ENCODE measurements at places on chromosomes 2 and 18.

DNA sequence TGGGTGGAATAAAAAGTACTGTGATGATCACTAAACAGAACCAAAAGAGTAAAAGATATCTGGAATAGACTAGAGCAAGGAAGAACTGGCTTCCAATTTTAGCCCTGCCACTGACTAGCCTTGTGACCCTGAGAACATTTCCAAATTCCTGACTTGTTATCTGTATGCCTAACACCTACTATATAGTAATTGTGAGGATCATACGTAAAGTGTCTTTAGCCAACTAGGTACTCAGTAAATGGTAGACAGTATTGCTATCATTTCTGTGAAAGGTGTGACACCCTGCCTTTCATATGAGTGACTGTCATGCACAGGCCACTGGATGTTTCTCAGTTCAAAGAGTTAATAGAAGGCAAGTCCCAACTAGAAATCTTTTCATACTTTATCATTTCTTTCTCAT is 29.8 kb downstream of the CYTIP start:
- no peak for DNase-seq

- no peak for DNase-seq
Measured at GRCh38 chr2:138949517-138949916, 169.3 kb upstream of the NXPH2 start.

DNA sequence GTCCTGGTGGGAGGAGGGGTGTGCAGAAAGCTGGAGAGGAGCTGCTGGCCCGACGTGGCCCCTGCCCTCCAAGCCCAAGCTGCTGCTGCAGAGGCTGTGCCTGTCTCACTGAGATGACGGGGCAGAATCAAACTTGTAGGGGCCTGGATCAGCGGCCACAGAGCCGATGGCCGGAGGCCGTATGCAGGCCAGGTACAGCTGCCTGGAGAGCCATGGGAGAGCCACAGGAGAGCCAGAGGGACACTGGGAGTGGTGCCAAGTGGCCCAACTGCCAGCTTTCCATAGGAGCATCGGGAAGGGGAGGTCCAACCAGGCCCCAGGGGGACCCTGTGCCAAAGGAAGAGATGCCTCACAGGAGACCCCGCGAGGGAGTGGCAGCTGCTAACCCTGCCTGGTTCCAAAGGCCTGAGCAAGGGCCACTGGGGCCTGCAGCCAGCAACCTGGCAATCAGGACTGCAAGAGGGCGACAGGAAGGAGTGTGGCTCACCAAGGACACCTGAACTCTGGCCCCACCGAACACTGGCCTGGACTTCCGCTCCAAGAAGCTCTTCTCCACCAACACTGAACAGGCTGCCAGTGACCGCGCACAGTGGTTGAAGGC is 70.7 kb downstream of the HDAC4 start:
- DNase-seq = no peak

DNA sequence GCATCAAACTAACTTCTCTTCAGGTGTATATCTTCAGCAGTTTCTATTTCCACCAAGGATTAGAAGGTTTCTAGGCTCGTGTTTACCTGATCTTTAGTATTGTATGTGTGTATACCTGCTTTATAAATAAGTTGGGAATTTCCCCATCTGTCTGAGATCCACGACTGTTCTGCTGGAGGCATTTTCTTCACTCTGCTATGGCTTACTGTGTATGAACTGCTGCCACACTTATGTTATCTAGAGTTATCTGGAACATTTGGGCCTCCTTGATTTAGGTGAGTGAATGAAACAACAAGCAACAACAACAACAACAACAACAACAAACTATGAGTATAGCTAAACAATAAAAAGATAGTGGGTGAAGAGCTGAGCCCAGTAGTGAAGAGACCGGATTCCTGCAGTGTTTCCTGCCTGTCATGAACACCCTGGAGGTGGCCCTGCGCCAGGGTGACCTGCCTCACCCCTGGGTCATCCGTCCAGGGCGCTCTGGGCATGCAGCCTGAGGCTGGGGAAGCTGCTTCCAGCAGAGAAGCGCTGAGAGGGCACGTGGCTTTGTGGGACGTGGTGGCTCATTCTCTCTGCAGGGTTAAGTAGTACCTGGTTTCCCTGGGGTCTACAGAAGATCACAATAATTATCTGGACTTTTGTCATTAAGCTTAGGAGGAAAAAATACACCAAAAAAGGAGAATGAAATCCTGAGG is 56.1 kb upstream of the GATA6 start:
- no peak for DNase-seq

DNA sequence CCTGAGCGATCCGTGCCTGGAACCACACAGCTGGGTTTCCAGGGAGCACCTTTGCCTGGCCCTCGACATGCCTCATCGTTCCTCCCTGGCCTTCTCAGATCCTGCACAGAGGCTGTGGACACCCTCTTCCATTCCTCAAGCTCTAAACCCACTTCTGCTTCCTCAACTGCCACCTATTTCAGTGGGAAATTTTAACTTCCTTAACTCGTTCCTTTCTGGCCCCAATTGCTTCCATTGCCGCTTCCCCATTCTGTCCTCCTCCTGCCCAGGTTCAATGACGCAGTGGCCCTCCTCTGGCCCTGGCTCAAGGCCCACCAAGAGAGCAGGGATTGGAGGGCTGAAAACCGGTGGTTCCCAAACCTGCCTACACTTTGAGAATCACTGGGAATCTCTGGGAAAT is 4.8 kb upstream of the B3GNT7 start:
- no peak for DNase-seq

DNA sequence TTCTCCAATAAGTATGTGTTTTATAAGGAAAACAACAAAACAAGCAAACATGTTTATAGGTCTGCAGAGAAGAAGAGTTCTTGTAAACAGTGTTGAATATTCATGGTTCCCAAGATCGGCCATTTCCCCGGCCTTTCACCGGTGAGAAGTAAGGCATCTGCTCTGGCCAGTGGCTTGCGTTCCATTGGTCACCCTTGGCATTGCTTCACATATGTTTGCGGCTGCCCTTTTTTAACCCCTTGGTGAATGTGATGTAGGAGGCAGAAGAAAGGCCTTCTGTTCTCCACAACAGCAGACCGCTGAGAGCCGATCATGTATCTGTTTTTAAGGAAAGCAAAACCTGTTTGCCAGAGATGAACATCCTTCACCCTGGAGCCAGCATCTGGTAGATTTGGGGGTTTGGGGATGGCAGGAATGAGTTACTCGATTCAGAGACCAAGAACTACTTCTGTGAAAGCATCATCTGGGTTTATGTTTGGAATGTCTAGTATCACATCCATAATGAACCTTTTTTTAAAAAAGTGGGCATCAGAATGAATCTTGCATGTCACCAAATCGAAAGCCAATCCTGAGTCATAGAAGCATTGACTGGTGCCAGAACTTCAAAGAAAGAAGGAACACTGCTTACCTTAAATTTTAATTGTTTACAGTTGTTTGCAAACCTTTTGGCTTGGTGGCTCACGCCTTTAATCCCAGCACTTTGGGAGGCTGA is 112.3 kb downstream of the AGAP1 start:
- no peak for DNase-seq

GRCh38 chr2:196288006-196288538 is 116.7 kb upstream of the STK17B start:
- no peak for DNase-seq

DNA sequence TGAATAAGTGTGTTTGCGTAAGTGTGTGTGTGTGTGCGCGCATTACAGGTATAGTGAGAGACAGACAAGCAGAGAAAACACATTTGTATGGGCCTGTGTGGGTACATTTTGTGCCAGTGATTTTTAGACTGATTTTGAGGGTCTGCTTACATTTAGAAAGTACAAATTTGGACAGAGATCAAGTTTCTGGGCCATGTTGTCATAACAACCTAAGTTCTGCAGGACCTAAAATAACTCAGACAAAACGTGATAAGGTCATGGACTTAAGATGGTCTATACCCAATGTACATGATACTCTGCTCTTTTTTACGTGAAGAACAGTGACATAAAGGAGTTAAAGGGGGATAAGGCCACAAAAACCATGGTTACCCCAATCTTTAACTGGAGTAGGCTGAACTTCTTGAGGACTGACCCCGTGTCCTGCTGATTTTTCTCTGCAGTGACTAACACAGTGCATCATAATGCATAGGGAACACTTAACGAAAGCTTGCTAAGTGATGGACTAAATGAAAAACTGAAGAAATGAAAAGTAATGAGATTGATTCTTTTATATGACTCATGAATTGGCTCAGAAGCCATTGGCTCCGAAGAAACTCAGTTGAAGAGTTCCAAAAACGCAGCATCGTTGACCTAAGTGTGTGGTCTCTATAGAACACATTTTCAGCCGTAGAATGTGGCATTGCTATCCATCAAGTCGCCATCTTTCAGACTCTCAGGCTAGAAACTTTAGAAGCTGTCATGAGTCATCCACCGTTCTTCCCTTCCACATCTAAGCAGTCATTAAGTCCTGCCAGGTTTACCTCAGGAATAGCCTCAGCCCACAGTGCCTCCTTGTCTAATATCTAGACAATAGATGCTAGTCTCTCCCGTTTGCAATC is 61.6 kb upstream of the NCOA1 start:
- no peak for DNase-seq

GRCh38 chr2:29841386-29842004 is 79.9 kb downstream of the ALK start:
- DNase-seq = peak; percentile 75

GRCh38 chr2:25341753-25342371 is at the start of gene DNMT3A:
DNMT3A (minus strand) TSS chr2:25341925; CDS start chr2:25313984, 27,941 bp downstream.
- DNase-seq = peak; percentile 75

DNA sequence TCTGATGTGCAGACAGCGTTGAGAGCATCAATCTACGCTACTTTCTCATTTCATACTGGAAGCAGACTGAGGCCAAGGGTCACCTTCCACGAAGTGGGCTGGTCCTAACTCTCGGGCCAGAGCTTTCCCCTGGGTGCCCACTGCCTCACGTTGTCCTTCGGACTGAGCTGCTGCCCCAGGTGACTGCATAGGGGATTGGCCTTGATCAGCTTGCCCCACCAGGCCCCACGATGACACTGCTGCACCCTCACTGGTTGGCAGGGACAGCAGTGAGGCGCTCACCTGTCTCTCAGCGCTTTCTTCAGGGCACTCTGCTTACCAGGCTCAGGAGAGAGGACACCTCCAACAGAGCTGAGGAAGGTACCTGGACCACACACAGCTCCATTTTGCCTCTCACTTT is 47.3 kb downstream of the CABLES1 start:
- DNase-seq = no peak

- DNase-seq = no peak
Measured at GRCh38 chr2:183093857-183094657, 15.5 kb downstream of the DUSP19 start.

- DNase-seq = no peak
Measured at GRCh38 chr2:192444286-192444838, 249.6 kb upstream of the TMEFF2 start.

DNA sequence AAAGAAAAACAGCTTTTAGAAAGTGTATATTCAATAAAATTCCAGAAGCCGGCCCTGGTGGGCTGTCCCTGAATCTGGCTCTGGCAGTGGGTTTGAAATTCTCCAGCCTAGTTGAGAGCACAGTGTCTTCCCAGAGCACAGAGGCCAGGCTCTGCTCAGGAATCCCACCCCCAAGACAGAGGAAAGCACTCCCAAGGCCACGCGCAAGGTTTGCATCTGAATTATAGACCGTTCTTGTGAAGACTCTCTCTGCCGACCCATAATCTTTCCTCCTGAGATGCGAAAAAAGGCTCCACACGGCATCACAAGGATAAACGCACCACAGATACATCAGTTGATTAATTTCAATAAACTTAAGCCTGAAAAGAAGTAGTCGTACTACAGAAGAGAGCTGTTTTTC is 342.2 kb downstream of the CMPK2 start:
- peak; percentile 44 for DNase-seq

DNA sequence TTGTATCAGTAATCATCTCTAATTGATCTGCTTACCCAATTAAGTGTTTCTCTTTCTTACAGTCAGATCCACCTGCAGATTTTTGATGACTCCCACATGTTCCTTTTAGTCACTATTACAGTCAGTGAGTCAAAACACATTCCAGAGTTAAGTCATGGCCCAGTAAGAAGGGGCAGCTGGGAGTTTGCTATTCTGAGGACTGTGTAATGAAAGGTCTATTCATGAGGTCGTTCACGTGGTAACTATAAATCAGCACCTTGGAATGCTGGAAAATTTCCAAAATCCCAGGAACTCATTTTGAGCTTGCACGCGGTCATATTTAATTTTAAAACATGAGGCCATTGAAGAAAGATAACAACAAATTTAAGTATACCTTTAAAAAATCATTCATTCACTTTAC is 252.5 kb downstream of the XIRP2 start:
- DNase-seq = no peak

GRCh38 chr2:209471037-209471436 is 47.2 kb downstream of the MAP2 start:
- no peak for DNase-seq
